ENCODE measurements at places on chromosomes 4 and X.

DNA sequence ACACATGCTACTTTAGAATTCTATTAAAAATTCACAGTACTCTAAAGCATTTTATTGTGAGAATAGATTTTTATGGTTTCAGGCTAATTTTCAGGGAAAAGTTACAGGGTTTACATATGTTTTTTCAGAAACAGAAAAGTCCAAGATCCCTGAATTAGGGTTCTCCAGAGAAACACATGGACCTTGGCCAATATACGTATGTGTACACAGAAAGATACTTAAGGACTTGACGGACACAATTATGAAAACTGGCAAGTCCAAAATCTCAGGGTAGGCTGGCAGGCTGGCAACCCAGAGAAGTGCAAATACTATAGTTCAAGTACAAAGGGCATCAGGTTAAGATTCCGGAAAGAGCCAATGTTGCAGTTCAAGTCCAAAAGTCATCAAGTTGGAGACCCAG is 1897.8 kb upstream of the PCDH10 start:
- no peak for DNase-seq

- no peak for DNase-seq
Measured at GRCh38 chr4:23763559-23763958, 126.3 kb downstream of the PPARGC1A start.

- no peak for DNase-seq
Measured at GRCh38 chrX:131907488-131908314, 115.4 kb upstream of the STK26 start.

DNA sequence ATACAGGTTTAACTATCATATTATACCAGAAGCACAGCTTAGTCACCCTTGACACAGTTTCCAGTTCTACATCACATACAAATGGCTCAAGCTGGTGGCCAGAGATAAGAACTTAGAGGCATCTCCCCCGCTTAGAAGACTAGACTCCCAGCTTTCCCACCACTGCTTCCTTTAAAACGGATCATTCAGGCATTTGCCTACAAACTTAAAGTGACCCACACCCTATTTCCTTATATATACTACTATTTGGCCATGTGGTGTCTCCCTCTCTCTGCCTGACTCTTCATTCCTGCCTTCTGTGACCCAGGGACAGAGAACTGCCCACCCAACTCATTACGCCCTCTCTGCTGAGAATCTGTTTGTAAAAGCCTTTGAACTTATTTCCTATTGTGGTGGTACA is 781.2 kb upstream of the DIAPH2 start:
- no peak for DNase-seq

- no peak for DNase-seq
Measured at GRCh38 chr4:169099771-169100180, 89.7 kb upstream of the CBR4 start.

DNA sequence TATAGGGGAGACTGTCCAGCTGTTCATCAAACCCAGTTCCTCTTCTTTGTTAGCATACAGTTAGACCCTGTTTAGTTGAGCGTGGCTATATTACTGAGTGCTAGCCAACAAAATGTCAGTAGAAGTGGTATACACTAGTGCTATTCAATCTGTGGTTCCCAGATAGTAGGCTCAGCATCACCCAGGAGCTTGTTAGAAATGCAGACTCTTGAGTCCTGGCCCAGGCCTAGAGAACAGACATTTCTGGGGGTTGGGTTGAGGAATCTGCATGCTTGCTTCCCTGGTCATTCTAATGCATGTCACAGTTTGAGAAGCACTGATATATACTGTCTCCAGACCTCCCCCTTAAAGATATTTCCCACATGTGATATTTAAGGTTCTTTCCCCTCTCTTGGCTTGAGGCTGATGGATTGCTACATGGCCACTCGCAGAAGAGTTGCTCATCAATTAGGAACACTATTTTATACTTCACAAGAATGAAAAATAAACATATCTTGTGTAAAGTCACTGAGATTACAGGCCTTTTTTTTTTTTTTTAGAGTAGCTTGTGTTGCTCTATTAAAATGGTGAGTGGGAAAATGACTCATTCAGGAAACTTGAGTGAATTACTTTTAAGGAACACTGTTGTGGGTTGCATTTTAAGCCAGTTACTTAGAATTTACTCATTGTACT is 289.0 kb downstream of the STIM2 start:
- no peak for DNase-seq

DNA sequence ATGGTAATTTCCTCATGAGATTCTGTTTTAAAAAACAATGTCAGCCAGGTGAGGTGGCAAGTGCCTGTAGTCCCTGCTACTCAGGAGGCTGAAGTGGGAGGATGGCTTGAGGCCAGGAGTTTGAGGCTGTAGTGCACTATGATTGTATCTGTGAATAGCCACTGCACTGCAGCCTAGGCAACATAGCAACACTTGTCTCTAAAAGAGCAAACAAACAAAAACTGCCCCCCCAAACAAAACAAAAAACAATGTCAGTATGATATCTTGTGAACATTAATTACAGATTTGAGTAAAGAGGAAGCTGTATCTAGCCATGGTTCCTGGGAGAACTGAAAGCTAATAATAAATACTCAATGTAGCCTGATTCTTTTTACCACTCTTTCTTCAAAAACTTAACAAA is 6.8 kb upstream of the MSL3 start:
- no peak for DNase-seq

GRCh38 chrX:68918202-68918601 is 89.4 kb downstream of the EFNB1 start:
- no peak for DNase-seq

- no peak for DNase-seq
Measured at GRCh38 chr4:59063015-59063720, 1953.0 kb upstream of the IGFBP7 start.

GRCh38 chrX:130974323-130974722 is 71.3 kb upstream of the ENOX2 start:
- DNase-seq = no peak

DNA sequence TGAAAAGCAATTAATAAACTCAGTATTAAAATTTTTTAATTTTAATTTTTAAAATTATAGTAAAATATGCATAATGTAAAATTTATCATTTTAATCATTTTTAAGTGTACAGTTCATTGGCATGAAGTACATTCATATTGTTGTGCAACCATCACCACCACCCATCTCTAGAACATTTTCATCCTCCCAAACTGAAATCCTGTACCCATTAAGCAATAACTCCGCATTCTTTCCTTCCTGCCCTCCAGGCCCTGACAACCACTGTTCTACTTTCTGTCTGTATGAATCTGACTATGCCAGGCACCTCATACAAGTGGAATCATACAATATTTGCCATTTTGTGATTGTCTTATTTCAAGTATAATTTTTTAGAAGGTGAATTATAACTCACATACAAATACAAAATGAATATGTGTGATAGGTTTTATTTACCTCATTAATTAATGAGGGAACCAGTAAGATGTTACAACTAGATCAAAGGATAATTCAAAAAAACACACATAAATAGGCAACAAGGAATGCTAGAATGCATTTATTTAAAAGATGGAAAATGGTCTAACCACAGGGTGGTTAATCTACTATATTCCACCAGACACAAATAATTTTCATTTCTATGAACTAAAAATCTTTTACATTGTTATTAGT is 13.1 kb upstream of the AFF1 start:
- DNase-seq = no peak

DNA sequence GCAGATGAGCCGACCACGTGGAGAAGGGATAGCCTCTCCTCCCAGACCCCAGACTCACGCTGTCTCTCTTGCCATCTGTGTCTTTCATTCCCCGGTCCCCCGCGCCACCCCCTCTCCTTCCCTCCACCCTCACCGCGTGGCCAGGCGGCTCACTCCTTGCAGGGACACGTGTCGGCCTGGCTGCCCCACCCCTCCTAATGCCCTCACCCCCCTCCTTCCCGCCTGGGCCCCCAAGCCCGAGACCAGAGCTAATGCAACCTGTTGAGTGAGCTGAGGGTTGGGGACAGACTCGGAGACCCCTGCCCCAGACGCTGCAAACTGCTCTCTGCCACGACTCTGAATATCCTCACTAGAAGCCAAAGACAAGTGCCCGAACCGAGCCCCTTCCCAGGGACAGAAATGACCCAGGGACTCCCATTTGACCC is 1.8 kb downstream of the SLC38A5 start:
- no peak for DNase-seq

GRCh38 chrX:46864606-46865005 is 27.8 kb downstream of the RP2 start:
- DNase-seq = no peak

DNA sequence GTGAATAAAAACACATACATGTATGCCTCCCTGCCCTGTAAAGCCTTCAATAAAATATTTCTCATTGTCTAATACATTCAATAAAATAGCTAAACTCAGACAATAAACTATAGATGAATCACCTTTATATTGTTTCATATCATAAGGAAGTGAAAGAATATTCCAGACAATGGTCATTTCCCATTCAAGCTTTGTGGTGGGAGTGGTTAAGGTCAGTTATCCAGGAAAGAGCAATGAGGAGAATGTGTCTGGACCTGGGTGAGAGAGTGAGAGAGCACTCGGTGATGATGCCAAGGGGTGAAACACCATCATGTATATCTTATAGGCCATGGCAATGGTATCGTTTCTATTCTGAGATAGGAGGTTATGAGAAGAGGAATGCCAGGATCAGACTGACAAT is 197.8 kb downstream of the PDHA2 start:
- no peak for DNase-seq
